ENCODE measurements at places on chromosomes 5 and 9. TPM values are rescaled to one million over a fixed set of nuclear protein-coding genes. Genes with fewer than 3 reads are reported as not detected.

DNA sequence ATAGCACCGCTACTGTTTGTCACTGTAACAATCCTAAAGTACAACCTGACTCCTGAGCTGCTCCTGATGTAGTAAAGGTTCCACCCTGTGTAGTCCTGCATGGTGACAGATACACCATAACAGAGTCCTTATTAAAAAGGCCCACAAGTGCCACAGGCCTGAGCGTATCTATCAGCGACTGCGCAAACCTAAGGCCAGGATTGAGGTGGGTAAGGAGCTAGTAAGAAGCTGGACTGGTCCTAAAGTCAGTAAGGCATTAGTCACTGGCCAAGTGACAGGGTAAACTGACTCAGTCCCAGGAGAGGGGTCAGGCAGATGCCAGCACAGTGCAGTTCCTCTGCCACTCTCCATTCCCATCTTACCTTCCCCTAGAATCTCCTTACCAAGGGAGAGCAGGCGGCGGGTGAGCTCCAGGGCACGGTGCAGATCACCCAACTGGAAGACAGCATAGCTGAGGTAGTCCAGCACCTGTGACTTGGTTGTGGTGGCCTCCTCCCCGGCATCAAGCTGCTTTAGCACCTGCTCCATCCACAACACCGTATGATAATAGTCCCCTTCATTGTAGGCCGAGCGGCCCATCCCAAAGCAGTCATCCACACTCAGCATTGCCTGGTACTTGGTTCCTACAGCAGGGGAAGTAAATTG, 17.6 kb downstream of the P4HA2 start:
- DNase-seq, result no peak

DNA sequence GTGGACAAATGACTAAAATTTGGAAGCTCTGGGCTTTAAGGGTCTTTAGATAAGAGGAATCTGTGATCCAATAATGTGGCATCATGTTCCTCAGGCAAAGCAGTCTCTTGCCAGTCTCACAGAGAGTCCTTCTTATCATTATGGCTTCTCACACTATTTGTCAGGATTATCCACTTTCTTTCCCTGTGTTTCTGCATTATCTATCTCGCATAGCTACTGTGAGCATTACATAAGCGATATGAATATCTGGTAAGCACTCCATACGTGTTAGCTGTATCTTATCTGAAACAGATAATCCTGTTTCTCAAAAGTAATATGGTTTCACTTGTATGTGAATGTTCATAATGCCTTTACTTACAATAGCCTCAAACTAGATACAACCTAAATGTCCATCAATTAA, 9.6 kb downstream of the MCC start:
- no peak for DNase-seq

GRCh38 chr5:117107859-117108258, 533.2 kb upstream of the SEMA6A start:
- DNase-seq, result no peak

- DNase-seq, result no peak
These were observed 213.0 kb downstream of the ERCC6L2 start for GRCh38 chr9:96088510-96088909.

GRCh38 chr5:54090495-54091120, 219.8 kb downstream of the ARL15 start:
- DNase-seq, result peak; percentile 85

- DNase-seq, result no peak
These were observed 172.5 kb downstream of the RASEF start for GRCh38 chr9:82890401-82890800.

DNA sequence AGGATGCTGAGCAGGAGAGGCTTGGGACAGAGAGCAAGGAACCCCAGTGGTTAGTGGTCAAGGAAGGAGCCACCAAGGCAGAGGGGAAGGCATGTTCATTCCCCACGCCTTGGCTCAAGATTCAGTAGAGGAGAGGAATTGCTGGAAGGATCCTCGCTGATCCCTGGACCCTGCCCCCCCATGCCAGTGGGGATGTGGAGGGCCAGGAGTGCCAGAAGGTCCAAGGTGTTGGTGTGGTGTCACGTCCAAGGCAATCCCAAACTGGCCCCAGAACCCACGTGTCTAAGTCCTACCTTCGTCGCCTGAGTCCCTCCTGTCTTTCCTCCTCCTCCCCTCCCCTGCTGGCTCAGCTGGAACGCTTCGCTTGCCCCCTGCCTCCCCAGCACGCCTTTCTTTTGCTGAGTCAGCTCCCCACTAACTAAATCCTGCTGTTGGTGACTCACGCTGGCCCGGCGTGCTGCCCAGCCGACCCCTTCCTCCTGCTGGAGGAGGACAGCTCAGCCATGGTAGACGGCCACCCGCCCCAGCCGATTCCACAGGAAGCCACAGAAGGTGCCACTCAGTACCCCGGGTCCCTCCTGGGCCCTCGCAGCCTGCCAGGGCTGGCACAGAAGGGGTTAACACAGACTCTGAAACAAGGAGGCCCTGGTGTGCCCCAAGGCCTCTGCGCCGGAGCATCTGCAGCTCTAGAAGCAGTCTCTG, 37.6 kb upstream of the ORM1 start:
- DNase-seq, result peak; percentile 94

DNA sequence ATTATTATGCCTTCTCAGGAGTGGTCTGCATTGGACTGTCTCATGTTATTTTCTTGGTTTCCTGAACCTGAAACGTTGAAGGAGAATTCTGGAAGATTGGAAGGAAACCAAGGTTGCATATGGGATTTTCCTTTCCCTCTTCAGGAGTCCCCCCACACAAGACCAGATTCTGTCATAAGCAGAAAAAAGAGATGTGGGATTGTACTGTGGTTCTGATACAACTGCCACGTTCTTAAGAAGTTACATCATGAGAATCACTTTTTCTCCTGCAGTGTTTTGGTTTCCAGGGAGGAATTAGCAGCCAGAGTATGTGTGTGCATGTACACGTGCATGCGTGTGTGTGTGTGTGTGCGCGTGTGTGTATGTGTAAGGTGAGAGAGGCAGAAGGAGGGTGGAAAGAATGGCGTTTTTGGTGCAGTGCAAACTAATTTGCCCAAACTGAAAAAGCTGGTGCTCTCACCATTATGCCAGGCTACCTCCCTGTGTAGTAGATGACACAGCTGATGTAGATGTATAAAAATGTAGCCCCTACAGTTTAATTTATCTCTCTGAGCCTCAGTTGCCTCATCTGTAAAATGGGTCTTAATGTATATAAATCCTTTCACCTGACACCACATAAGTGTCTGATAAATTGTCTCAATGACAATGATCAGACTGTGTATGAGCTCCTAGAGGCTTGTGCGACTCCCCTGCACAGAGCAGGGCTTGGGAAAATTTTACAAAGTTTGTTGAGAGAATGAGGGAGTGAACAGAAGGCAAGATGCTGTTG, 38.6 kb downstream of the RALGPS1 start:
- no peak for DNase-seq

- DNase-seq, result no peak
These were observed 18.8 kb upstream of the CORO2A start for GRCh38 chr9:98211260-98211659.

- DNase-seq, result no peak
These were observed 655.2 kb downstream of the PDE4D start for GRCh38 chr5:59238126-59238902.

GRCh38 chr9:18423791-18424531, 50.0 kb upstream of the ADAMTSL1 start:
- no peak for DNase-seq

DNA sequence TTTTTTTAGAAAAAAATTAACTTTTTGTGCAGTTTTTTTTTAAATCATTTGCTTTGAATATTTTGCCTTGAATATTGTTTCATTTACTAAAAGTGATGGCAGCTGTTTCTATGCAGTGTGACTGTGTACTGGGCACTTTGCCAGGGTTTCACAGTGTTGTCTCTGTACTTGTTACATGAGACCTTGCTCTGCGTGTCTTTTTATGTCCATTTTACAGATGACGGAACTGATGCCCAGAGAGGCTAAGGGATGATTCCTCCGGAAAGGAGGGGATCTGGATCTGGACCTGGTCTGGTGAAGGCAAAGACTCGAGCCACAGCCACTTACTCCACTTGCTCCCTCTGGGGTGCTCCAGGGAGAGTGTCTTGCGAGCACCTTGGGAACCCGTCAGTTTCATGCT, 124.8 kb upstream of the PTCH1 start:
- peak; percentile 28 for DNase-seq

DNA sequence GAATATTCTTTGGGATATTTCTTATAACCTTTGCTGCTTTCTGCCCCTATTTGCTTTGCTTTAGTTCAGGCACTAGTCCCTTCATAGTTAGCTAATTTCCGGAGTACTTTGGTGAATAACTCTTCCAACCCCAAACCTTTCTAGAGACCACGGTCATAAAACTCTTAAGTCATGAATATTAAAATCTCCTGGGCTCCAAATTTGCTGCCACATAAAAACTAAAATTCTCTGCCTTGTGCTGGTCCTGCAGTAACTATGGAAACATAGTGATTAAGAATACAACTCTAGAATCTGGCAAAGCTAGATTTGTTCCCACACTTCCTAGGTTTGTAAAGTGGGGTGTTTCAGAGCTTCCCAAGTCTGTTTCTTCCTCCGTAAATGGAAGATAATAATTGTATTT, 10.0 kb upstream of the ACTBL2 start:
- peak; percentile 81 for DNase-seq

DNA sequence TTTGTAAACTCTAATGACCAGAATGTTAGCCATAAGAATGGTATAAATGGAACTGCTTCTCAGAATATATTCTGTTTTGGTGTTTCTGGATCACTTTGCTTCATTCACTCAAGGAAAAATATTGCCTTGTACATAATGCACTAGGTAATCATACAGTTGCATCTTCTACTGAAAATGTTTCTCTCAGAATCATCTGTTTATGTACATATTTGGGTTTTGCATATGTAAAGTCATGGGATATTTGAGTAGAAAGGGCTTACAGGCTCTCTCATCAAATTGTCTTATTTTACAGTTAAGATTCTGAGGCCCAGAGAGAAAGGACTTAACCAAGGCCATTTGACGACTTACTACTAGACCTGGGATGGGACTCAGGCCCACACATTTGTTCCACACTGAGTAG, 97.8 kb upstream of the PALM2AKAP2 start:
- no peak for DNase-seq

- no peak for DNase-seq
These were observed 123.3 kb downstream of the PHF2 start for GRCh38 chr9:93699650-93700049.

- DNase-seq, result no peak
These were observed 37.6 kb downstream of the BDP1 start for GRCh38 chr5:71492817-71493615.

DNA sequence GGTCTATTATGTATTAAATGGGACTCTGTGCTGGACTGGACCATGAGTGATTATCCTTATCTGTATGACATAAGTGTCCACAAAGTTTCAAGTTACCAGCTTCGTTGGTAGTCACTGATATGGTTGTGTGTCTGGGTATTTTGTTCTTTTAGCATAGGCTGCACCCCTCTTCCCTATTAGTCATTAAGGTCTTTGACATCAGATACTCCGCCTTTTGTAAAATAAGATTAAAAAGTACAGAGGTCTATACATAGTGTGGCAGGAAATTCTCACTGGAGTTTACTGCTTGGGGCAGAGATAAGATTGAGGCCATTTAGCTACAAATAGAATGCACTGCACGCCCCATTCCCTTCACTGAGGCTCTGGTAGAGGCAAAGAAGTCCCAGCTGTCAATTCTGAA, 99.4 kb downstream of the TMEM215 start:
- DNase-seq, result no peak

TPM2 gene
- total RNA-seq, result 7.0 TPM

UTP15 gene
- 16.6 TPM for total RNA-seq

FREM1 gene
- total RNA-seq, result 0.02 TPM

PCDH1 gene
- 5.4 TPM for total RNA-seq

BNC2 gene
- total RNA-seq, result 7.0 TPM

LHX6 gene
- 0.05 TPM for total RNA-seq

SLC25A2 gene
- total RNA-seq, result 0.05 TPM

KIF4B gene
- 0.07 TPM for total RNA-seq

TERT gene
- total RNA-seq, result 0.62 TPM

DMGDH gene
- not detected for total RNA-seq

PCDHGB1 gene
- total RNA-seq, result 4.9 TPM

LHX3 gene
- not detected for total RNA-seq

LPAR1 gene
- 33.8 TPM for total RNA-seq

CATSPER3 gene
- not detected for total RNA-seq

SUSD3 gene
- total RNA-seq, result 1.4 TPM

CYLC2 gene
- total RNA-seq, result not detected

LCN1 gene
- total RNA-seq, result not detected

All from M059J (cell line).